NCI-H526 (cell line): ENCODE measurements at places on chromosomes 3 and 15.

DNA sequence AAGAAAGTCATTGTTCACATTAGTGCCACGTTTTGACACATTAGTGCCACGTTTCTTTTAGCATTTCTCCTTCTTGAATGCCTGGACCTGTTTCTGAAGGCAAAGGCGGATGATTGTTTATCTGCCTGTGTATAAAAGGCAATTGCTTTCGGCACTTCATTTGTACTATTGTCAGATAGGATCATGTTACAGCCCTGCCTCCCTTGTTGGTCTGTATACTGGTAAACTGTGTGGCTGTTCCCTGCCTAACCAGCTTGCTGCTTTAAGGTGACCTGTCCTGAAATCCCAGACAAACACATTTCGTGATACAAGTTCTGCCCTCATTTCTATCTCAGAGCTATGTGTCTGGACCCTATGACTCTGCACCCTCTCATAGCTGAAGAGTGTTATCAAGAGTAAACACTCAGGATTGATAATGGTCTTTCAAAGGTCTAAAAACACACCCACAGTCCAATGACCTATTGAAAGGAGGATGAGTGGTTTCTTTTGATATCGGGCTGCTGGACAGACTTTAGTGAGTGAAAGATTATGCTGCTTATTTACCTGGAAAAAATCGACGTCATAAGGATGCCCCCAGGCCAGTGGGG is 276.3 kb upstream of the MCTP2 start:
- peak; percentile 20 for DNase-seq

- no peak for DNase-seq
Measured at GRCh38 chr3:112597945-112598344, 36.1 kb downstream of the SLC35A5 start.

GRCh38 chr3:37397396-37397795 is 223.0 kb upstream of the LRRFIP2 start:
- DNase-seq = no peak

DNA sequence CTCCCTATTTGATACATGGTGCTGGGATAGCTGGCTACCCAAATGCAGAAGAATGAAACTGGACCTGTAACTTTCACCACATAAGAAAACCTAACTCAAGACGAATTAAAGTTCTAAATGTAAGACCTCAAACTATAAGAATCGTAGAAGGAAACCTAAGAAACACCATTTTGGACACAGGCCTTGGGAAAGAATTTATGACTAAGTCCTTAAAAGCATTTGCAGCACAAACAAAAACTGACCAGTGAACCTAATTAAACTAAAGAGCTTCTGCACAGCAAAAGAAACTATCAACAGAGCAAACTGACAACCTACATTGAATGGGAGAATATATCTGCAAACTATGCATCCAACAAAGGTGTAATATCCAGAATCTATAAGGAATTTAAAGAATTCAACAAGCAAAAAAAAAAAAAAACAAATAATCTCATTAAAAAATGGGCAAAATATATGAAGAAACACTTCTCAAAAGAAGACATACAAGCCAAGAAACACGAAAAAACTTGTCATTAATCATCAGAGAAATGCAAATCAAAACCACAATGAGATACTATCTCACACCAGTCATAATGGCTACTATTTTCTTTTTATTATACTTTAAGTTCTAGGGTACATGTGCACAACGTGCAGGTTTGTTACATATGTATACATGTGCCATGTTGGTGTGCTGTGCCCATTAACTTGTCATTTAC is 37.0 kb downstream of the HDGFL3 start:
- DNase-seq = no peak

DNA sequence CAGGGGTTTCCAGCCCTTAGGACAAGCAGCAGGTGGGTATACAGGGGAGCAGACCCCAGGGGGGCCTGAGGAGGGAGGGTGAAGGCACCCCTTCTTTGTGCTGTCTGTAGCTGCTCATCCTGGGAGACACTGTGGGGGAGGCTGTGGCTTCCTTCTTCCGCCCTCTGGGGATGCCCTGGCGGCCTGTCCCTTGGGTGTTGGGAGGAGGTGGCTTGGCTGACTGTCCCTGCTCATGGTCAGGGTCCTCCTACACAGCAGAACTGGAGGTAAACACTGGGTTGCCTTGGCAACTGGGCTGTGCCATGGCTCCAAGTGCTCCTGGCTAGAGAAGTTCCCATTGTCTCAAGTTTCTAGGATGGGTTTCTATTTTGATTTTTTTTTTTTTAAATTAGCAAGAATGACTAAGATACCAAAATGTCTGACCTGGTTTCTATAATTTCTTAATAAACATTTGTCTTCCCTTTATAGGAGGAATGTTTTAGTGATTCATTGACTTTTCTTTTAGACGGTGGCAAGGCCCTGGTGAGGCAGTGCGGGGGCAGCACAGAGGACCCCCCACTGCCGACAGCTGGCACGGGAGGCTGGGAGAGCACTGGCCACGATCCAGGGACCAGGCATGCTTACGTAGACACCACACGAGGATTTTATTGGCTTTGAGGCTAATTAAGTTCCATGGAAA is 12.4 kb downstream of the KLF13 start:
- DNase-seq = peak; percentile 30

DNA sequence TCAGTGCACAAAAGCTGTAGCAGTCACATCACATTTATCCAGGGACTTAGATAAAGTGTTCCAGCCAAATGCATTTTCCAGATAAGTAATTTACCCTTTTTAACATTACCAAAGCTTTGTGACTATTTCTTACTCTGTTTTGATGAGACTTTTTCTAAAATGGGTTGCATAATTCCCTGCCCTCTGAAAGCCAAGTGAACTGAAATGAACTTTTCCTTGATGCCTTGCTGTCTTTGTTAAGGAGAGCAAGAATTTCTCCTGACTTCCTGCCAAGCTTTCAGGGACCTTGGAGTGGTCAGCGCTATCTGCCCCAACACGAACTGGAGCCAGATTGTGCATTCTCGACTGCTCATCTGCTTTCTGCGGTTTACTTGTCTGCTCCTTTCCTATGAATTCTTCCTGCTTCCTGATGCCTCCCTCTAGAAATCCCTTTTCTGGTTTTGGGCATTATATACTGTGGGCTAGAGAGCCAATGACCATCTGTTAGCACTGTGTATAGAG is 34.8 kb downstream of the EIF4E3 start:
- no peak for DNase-seq

DNA sequence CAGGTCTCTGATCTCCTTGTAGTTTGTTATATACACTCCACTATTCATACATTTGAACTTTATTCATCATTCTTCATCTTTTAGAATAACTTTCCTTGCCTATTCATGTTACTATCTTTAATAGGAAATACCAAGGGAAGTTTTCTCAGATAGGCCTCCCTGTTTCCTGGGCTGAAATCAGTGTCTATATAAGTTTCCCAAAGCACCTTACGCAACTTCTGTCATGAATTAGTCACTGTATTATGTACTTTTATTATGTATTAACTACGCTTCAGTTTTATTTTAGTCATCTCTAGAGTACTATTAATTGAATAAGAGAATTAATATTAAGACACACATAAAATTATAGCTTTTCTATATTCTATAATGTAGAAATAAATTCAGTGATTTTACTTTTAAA is 1481.5 kb downstream of the OTOL1 start:
- no peak for DNase-seq

DNA sequence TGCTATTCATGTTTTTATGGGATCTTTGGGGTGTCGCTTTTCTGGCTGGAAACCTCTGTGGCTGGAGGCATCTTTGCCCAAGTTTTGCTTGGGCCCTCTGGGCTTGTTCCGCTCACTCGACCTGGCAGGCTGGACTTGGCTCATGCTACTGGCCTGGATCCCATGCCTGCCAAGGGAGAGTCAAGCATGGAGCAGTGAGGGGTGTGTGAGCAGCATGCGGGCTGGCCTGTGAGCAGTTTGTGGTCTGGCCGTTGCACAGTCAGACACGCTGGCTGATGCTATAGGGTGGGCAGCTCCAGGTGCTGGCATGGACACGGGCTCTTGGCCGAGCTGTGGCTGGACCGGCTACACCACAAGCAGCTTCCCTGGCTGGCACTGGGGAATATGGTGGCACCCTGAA is 491.1 kb downstream of the AGBL1 start:
- DNase-seq = no peak

DNA sequence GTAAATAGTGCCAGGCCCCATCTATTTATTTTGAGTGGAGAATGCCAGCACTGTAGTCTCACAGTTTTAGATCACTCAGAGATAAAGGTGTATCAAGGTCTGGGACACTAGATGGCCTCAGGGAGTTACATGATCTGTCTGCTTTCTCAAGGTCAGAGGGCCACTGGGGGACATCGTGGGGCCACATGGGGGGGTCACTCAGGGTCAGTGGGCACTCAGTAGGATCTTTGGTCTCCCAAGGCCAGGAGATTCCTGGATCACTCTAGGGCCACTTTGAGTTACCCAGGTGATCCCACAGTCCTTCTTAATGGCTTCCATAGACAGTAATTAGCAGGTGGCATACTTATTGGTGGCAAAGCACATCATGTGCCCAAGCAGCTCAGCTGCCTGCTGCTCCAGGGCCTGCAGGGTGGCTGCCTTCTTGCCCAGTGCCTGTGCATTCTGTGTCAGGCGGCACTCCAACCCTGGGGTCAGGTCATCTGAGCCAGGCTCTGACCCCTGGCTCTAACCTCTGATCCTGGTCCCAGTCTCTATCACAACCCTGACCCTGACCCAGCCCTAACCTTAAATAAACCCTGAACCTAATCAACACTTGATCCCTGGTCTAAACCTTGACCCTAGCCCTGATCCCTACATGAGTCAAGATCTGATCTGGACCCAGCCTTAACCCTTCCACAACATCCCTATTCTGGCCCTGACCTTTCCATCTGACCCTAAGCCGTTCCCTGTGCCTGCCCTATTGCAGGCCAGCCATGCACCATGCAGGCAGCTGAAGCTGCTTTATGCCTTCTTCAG is 1.8 kb upstream of the LAMB2 start:
- DNase-seq = no peak

GRCh38 chr3:27504749-27505148 is 20.6 kb upstream of the SLC4A7 start:
- no peak for DNase-seq

- DNase-seq = no peak
Measured at GRCh38 chr15:96978937-96979473, 648.5 kb downstream of the NR2F2 start.

GRCh38 chr3:188335656-188336055 is 181.7 kb downstream of the LPP start:
- no peak for DNase-seq

GRCh38 chr15:74136814-74137536 is 6.6 kb downstream of the ISLR2 start:
- no peak for DNase-seq

GRCh38 chr3:176692966-176693785 is 504.1 kb downstream of the TBL1XR1 start:
- DNase-seq = peak; percentile 50

DNA sequence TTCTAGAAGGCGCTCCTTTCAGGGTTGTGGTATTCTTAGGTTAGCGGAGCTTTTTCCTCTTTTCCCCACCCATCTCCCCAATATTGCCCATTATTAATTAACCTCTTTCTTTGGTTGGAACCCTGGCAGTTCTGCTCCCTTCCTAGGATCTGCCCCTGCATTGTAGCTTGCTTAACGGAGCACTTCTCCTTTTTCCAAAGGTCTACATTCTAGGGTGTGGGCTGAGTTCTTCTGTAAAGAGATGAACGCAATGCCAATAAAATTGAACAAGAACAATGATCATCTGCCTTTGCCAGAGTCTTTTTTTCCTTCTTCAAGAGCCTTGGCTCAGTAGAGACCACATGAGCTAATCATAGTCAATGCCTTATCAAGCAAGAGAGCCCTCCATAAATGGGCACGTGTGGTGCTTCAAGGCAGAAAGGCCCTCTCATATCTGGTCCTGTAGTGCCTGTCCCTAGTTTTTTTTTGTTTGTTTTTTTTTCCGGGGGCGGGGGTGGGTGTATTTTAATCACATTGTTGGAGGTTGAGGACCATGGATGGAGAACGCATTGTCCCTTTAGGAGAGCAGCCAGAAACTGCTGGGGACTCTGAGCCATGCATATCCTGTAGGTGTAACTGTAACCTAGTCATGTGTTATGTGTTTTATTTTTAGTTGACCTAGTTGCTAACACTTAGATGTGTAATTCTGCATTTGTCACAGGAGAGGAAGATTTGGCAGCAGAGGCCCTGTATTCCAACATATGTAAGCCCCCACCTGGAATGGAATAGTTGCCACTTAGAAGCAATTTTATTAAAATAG is 64.7 kb upstream of the ACAD9 start:
- no peak for DNase-seq

DNA sequence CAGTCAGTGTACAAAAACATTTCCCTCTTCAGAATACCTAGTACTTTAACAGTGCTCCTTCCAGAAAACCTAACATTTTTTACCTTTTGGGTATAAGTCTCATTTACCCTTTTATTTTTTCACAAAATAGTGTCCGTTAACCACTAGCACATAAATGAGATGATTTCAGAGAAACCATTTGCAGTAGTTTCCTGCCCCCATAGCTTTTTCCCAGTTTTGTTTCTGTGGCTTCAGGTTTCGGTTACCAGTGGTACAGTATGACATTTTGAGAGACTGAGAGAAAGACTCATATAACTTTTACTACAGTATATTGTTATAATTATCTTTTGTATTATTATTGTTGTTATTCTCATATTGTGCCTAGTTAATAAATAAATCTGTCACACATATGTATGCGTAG is 6.2 kb upstream of the RBMS3 start:
- DNase-seq = no peak

- no peak for DNase-seq
Measured at GRCh38 chr3:53175613-53176540, 14.9 kb downstream of the PRKCD start.

DNA sequence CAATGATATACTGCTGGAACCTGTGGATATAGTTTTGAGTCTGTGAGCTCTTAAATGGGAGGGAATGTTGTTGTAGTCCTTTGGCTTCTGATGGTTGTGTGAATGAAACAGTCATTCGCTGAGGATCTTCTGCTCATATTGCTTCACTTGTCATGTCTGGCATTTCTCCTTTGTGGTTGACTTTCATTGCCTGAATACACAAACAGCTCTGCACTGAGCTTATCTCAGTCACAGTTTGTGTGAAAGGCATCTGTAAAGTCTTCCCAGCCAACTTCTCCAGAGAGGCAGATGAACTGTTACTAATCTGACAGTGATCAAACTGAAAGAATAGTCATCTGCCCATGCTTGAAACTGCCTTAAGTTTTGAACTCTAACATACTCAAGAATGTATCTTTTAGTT is 59.8 kb downstream of the TMED3 start:
- DNase-seq = no peak
